Kidney tubule cell (primary cell): ENCODE measurements at places on chromosomes 6 and 20.

DNA sequence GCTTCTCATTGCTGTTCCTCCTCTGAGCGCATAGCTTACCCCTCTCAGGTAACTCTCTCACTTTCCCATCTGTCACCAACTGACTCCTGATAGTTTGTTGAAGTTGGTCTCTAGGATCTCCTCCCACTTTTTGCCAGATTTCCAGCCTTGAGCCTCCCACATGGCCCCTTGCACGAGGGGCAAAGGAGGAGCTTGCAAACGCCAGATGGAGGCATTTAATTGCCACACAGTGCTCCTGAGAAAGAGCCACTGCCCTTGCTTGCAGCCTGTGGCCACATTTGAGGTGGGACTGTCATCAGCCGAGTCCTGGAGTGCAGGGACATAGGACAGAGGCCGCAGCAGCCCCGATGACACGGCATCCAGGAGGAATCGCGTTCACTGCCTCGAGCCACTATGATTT, 348.7 kb downstream of the SMOC2 start:
- no peak for DNase-seq

DNA sequence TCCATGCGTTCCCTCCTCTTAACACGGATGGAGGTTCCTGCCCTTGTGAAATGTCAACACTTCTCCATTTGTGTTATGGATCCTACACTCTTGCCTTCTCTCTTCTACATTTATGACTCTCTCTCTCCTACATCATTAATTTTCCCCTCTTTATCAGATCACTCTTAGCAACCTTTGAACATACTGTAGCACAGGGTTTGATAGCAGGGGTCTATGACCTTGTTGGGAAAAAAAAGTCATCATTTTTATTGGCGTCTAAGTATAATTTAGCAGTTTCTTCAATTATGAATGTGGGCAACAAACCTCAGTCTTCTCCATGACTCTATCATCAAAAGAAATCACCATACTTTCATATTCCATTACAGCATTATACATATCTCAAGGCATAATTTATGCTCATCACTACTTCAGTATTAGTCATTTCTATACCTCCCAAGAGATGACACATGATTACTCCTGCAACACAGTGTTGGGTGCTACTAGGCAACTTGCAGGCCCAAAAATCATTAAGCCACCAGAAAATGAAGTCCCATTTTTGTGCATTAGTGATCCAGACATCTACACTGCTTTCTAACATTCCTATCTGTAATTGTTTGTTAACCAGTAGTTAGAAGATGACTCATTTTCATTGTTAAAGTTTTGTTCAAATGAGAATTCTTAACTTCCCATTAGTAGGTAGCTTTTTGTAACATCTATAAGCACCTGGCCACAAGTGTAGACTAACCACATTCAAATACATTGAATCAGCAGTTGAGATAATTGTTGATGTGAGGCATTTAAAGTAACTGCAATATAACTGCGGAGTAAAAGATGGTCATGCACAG, 9.5 kb downstream of the CYP39A1 start:
- DNase-seq = peak; percentile 69

DNA sequence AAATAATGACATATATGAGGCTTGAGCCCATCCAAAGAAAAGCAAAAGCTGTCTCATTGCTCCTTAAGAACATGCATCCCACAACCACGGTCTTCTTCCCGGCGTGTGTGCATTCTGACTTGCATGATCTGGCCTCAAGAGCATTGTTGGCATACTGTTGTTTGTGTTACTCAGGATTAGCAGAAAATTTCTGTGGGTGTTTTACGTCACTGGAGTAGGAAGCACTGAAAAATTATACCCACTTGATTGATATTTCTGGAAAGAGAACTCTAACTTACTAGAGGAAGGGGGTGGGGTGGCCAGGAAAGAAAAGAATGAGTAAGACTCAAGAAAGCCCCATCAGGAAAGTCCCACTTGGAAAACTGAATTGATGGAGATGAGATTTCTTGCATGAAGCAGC, 326.2 kb upstream of the PRDM1 start:
- peak; percentile 63 for DNase-seq

- no peak for DNase-seq
These were observed 8.5 kb upstream of the SRC start for GRCh38 chr20:37337208-37337991.

DNA sequence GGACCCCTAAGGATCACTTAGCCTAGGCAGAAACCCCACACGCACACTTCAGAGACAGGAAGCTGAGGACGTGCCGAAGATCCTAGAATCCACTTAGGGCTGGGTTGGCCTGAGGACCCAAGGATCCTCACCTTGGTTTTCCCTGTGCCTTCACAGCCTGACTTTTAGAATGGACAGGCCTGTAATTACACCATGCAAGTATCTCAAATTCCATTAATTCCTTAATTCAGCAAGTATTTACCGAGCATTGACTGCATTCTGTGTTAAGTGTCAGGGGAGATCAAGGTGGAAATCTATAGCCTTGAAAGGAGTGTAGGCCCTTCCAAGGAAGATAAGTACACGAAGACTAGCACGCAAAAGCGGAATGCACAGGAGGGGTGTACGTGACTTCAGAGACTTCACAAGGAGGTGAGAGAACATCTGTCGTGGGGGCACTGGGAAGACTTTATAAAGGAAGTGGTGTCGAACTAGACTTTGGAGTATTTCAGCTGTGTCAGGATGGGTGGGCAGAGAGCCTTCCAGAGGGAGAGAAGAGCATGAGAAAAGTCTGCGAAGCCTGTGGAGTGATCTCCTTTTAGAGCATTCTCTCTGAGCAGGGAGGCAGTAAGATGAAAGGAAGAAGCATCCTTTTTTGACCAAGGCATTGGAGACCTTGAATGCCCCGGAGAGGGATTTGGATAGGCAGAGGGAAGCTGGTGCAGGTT, 4.0 kb downstream of the DSP start:
- no peak for DNase-seq

DNA sequence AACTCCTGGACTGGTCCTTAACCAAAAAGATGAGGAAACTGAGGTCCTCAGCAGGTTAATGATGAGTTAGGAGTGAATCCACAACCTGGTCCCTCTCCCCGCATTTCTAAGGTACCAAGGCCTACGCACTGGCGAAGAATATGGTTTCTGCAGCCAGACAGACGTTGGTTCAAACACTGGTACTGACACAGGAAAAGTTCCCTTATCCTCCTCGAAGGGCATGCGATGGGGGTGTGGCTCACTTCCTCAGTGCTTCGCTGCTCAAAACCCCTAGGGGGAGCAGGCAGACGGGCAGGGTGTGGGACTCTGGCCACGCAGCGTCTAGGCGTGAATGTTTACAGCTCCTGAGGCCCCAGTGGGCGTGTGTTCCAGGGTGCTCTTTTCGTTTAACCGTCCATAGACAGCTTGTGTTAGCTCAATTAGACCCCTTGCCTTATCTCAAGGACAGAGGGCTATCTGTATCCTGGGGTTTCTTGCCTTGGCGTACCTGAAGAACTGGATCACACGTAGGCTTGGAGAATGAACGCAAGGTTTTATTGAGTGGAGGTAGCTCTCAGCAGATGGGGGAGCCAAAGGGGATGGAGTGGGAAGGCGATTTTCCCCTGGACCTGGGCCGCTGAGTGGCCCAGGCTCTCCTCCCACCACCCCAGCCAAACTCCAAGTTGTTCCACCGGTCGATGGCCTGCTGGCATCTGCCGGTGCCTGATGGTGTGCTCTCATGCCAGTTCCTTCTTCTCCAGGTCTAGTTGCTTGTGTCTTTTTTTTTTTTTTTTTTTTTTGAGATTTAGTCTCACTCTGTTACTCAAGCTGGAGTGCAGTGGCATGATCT, 31.8 kb upstream of the PTPN1 start:
- peak; percentile 72 for DNase-seq

GRCh38 chr6:118396969-118397368, 151.1 kb upstream of the PLN start:
- DNase-seq = no peak

- peak; percentile 81 for DNase-seq
These were observed 6.8 kb upstream of the SULF2 start for GRCh38 chr20:47792021-47792618.

- DNase-seq = no peak
These were observed 19.2 kb upstream of the PTGIS start for GRCh38 chr20:49587111-49587570.

GRCh38 chr6:16873698-16874097, 112.4 kb upstream of the ATXN1 start:
- DNase-seq = no peak

DNA sequence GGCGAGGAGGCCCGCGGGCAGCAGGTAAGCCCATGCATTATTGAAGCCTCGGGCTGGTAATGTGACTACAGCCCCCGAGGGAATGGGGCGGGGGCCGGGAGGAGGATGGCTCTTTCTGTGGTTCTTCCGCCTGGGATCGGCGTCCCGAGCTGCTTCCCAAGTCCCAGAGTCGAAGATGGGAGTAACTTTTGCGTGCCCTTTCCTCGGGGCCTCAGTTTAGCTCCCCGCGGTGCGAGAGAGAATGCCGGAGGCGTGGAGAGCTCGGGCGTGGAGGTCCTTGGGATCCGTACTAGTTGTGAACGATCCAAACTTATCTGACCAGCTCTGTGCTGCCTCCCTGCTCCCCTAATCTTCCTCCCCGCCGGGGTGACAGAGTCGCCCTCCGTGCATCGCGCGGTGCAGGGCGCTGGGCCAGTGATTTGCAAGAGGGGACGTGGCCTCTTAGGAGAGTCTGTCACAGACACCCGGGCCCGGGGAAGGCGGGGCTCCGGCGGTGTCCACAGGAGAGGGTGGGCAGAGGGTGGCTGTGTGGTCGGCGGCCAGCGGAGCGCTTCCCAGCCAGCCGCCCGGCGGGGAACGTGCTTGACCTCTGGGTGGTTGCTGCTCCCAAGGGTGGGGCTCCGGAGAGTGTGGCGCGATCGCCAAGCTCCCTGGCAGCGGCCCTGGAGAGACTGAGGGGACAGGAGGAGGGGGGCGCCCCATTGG, 815 bp downstream of the UTRN start:
- DNase-seq = peak; percentile 70

DNA sequence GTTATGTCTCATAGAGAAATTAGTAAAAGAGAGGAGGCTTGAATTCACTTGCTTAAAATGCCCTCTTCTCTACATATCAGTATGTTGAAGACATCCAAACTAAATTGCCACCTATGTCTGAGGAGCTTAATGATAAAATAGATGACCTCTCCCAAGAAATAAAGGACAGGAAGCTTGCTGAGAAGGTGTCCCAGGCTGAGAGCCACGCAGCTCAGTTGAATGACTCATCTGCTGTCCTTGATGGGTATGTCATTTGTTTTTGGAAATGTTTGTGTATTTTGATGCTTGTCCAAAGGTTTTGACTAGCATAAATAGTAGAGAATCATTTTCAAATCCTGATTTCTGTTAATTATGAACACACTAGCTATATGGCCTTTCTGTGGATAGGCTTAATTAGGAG, 307.7 kb downstream of the ARHGAP18 start:
- DNase-seq = peak; percentile 27

DNA sequence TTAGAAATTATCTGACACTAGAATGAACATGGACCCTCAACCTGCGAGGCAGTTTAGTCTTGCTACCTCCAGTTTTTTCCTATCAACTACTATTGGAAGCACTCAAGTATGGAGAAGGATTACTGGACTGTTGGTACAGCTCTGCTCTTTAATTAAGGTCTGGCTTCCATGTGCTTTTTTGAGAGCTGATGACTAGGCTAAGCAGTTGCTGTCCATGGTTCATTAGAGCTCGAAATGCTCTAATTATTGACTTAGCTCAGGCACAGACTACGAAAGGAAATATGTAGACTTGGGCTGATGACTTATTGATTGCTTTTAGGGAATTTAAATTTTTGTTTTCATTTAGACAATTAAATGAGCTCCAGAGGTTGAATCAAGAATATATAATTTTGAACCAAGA, 1281.6 kb downstream of the HACE1 start:
- DNase-seq = no peak
